ENCODE measurements at places on chromosomes 11 and 22.

GRCh38 chr22:22681221-22681739 is 36.9 kb downstream of the GGTLC2 start:
- DNase-seq, result no peak

DNA sequence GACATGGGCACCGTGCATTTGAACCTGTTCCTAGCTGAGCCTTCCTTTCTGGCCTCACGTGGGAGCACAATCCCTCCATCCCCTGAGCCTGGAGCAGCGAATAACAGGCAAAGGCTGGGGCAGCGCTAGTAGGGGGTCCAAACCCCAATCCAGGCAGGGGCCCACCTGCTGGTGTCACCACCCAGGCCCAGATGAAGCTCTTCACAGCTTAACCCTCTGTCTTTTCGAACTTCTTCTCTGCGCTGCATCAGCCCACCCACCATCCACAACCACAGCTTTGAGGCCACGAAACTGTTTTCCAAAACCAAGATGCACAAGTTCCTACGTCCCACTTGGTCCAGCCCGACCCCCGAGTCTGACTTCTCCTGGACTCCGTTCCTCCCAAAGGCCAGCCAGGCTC is 11.5 kb downstream of the KCNC1 start:
- DNase-seq, result no peak

GRCh38 chr11:33089776-33090175 is 50.4 kb downstream of the TCP11L1 start:
- no peak for DNase-seq

GRCh38 chr11:38009932-38010331 is 1411.9 kb upstream of the RAG2 start:
- DNase-seq, result no peak

DNA sequence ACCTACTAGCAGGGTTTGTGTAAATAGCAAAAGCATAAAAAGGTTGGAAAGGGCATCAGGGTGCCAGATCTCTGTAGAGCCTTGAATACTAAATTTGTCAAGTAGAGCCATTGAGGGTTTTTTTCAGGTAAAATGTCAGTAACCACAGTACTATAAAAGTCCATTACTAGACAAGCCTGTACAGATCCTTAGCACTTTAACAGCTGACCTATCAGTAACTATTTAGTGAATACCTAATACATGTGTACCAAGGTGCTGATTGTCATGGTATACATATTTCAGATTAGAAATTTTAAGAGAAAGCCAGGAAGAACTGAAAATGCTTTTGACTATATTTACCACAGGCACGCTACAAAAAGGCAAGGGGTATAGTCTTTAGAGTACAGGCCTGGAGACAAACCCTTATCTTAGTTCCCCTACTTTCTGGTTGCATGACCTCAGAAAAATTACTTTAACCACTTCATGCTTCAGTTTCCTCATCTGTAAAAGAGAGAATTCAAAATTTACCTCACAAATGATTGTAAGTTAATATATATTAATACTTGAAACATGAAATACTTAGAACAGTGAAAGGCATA is 57.9 kb downstream of the RAB38 start:
- no peak for DNase-seq

DNA sequence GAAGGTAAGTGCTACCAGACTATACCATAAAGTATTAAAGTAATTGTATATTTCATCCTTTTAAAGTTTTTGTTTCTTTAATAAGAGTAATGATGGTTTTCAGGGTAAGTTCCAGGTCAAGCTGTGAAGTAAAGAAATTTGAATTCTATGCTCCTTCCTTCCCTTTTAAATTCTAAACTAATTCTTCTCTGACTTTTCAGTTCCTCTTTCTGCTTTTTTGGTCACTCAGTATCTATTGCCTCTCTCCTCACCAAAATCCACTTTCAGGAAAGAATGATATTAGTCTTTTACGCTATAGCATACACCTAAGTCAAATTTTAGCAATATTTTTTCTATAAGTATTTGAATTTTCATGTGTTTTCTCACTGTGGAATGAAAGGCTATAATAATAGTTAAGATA is 8.2 kb downstream of the MMP8 start:
- no peak for DNase-seq

DNA sequence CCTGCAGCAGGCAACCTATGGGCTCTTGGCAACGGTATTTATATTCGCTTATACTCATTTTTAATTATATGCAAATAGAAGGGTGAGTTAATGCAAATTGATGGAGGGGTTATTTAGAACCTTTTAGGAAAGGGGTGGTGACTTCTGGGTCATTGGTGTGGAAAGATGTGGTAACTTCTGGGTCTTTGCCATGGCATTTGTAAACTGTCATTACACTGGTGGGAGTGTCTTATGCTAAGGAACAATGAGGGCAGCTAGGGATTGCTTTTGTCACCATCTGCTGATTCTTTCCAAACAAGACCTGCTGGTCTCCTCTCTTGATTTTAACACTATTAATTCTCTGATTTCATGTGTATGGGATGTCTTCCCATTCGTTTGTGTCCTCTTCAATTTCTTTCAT is 11.7 kb upstream of the KAT5 start:
- DNase-seq, result no peak

GRCh38 chr11:76123248-76123647 is 83.1 kb downstream of the WNT11 start:
- DNase-seq, result no peak

DNA sequence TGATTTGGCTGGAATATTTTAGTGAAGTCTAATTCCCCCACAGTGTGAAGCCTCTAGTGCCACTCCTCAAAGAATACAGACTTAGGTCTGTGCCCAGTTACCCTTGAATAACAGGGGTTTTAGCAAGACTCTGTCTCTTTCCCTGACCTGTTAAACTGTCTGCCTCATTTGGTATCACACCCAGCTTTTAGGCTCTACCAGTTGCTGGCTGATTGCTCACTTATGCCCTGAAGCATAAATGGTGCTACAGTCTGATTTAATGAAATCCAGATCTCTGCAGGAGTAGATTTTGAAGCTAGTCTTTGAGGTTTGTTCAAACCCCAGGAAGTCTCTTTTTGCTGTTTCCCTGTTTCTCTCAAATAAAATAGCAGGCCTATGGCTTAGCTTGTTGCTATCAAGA is 45.2 kb upstream of the LIPT2 start:
- no peak for DNase-seq

- DNase-seq, result no peak
These were observed 5.8 kb upstream of the GCAT start for GRCh38 chr22:37801946-37802309.

DNA sequence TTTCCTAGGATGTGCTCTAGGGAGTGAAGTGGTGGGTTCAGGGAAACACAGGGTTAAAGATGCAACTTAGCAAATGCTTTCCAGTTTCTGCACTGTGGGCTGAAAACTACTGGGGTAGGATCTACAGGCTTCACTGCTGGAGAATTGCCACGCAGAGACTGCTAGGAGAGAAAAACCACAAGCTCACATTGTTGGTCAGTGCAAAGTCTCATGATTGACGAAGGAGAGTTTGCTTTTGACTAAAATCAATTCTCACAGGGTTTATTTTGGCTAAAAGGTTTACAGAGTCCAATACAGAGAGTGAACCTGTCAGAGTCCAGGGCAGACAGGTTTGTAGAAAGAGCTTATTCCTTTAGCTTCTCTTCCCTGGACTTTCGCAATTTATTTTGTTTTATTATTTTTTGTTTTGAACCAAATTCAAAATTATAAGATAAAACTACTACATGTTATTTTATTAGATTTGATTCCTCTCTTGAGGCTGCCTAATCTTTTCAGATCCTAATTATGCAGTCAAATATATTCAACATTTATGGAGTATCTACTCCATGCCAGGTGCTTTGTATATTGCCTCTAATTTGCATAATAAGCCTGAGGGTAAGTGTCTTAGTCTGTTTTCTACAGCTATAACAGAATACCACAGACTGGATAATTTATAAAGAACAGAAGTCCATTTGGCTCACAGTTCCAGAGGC is 64.7 kb downstream of the MTNR1B start:
- DNase-seq, result no peak

GRCh38 chr22:40855071-40855978 is 1.1 kb downstream of the ST13 start:
- no peak for DNase-seq

DNA sequence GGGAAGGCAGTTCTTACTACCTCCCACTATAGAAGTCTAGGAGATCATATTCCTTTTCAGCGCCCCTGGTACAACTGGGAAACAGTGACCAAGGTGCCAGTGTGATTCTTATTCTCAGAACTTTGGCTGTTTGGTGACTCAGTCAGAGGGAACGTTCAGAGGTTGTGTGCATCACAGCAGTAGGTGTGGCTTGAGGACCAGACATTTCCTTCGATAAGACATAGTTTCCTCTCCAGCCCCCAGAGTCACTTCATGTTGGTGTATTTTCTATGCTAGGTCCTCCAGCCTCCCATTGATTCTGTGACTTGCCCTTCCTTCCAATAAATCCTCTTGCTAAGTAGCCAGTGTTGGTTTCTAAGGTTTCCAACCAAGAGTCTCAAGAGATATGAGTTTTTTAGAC is 171.9 kb upstream of the MPPED2 start:
- no peak for DNase-seq
